ENCODE measurements at places on chromosomes 12 and 14. TPM values are rescaled to one million over a fixed set of nuclear protein-coding genes. Genes with fewer than 3 reads are reported as not detected.
A peak's percentile ranks its signal among the peaks of the same experiment; 100 is the strongest.

Gene DTX3
- 26.0 TPM for total RNA-seq

Gene ALDH1L2
- total RNA-seq, result 5.0 TPM

Gene CLEC14A
- total RNA-seq, result 87.6 TPM

Gene TMCC3
- total RNA-seq, result 11.3 TPM

Gene CMAS
- total RNA-seq, result 29.4 TPM

Gene SMCO3
- total RNA-seq, result 1.9 TPM

Gene ANKS1B
- total RNA-seq, result 5.3 TPM

Gene HECTD4
- 54.7 TPM for total RNA-seq

Gene ACOT6
- not detected for total RNA-seq

DNA sequence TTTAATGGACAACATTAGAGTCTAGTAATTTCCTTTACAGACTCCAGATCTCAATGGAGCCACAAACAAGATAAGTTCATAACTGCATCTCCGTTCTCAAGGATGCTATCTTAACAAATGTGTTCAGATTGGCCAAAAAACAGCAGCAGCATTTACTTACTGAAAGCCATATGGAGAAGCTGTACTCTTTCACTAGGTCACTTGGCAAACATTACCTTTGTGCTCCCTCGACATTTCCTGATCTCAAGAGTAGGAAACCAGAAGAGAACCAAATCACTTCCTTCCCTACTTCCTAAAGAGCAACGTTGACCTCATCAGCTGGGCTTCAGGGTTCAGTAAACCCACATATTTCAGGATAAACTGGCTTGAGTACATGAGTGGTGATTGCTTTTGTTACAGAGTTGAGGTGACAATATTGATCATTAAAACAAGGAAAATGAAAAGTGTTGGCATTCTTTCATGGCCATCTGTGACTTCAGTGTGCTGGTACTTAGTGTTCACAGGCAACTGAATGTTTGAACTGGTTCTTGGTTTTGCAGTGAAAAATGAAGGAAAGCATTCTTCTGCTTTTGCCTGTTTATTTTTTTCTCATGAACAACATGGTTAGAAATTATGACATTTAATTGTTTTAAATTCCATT lies 449.6 kb downstream of the TMEM117 start:
- H3K4me3 ChIP-seq, result no peak overlapping the region
- H3K4me1 ChIP-seq, result no peaks in the 10 kb centered on the region
- no peak for DNase-seq

DNA sequence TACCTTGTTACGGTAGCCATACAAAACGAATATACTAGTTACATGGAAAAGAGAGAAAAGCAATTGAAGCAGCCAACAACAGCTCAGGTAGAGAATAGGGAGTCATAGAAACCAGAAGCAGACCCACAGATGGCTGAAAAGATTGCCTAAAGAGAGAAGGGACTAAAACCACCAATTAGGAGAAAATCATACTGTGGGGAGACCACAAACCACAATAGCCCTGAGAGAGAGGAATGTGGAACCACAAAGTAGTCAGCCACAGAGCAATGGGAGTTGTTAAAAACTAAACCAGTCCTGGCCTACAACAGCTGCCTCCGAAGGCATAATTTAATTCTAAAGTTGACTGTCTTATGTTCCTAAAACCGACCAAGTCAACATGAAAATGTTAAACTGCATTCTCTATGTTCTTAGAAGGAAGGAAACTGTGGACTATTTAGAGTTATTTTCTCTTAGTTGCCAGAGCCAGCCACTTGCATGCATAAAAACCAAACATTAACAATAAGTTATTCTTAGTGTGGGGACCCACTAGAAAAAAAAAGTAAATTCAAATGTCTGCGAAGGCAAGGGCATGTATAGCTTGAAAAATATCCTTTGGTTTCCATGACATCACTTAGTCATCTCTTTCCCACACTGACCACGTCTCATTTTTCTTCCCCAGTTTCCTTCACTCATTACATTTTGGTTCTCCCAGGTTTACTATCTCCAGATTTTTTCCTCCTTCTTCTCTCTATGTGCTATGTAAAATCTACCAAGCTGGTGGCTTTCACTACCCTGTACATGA lies 398.1 kb downstream of the NOVA1 start:
- no peak for DNase-seq
- H3K36me3 ChIP-seq, result no peaks in the 10 kb centered on the region
- no peak overlapping the region for H3K27ac ChIP-seq
- no peaks in the 10 kb centered on the region for H3K4me1 ChIP-seq

DNA sequence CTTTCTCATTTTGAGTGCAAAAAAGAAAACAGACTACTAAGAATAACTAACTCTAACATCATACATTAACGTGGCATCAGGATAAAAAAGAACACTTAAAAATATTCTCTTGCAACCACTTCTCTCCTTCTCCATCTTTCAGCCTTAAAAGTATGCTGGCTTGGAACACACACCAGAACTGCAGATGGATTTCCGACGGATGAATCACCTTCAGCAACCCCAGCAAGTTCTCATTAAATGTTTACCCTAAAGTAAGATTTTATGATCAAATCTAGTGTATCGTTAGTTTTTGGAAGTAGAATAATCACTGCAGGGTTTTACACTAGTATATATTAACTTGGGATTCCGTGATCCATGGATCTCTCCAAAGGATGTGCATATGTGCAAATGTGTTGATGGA lies 1.2 kb downstream of the NEK9 start:
- H3K27me3 ChIP-seq, result no peaks in the 10 kb centered on the region
- peak overlapping the region; percentile 82 for H3K4me3 ChIP-seq
- peaks cover 31% of the 10 kb centered on the region for H3K4me1 ChIP-seq
- H3K36me3 ChIP-seq, result peaks cover 9% of the 10 kb centered on the region
- peak overlapping the region; percentile 98 for H3K27ac ChIP-seq

GRCh38 chr12:60106214-60106613 lies 510.4 kb downstream of the SLC16A7 start:
- no peaks in the 10 kb centered on the region for H3K36me3 ChIP-seq
- H3K27ac ChIP-seq, result no peak overlapping the region
- H3K27me3 ChIP-seq, result no peaks in the 10 kb centered on the region
- no peak overlapping the region for H3K4me3 ChIP-seq
- no peaks in the 10 kb centered on the region for H3K4me1 ChIP-seq
- DNase-seq, result no peak

GRCh38 chr14:93105362-93105761 lies 10.4 kb downstream of the ITPK1 start:
- H3K4me1 ChIP-seq, result peaks cover 49% of the 10 kb centered on the region
- DNase-seq, result peak; percentile 86
- H3K27ac ChIP-seq, result peak overlapping the region; percentile 24
- H3K36me3 ChIP-seq, result no peaks in the 10 kb centered on the region
- H3K27me3 ChIP-seq, result no peaks in the 10 kb centered on the region
- no peak overlapping the region for H3K4me3 ChIP-seq

DNA sequence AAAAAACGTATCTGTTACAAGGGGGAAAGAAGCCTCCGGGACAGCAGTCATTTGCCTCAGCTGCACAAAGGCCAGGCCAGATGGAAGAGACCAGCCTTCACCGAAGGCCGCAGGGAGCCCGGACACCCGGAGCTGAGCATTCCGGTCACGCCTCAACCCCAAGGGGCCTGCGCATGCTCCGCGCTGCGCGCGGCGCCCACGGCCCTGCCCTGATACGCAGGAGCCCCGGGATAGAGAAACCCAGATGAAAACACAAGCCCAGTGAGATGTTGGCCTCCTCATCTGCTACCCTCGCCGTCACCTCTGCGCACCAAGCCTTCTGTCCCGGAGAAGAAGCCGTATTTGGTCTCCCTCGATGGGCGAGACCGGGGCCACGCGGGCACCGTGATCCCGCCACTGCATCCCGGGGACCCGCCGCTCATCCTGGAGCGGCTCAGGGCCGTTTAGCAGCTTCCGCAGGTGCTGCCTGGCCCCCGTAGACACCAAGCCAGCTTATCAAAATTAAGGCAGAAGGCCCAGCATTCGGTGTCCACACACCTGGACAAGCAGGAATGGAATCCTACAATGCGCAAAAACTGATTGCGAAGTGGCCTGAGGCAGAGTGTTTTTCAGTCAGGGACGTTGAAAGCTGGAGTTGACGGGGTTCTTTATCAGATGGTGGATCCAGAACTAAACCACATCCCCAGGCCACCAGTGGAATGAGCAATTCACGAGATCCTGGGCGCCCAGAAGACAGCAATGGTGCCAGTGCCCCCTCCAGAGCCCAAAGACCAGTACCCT lies 2.6 kb downstream of the OR8S1 start:
- DNase-seq, result no peak
- no peaks in the 10 kb centered on the region for H3K36me3 ChIP-seq
- no peak overlapping the region for H3K4me3 ChIP-seq
- no peaks in the 10 kb centered on the region for H3K4me1 ChIP-seq
